Activated CD4-positive, CD25-positive, alpha-beta regulatory T cell treated with anti-CD3 and anti-CD28 coated beads, Interleukin-2, amount 50 U/mL, for 16 hours (primary cell): ENCODE measurements at places on chromosomes 12 and 14.

DNA sequence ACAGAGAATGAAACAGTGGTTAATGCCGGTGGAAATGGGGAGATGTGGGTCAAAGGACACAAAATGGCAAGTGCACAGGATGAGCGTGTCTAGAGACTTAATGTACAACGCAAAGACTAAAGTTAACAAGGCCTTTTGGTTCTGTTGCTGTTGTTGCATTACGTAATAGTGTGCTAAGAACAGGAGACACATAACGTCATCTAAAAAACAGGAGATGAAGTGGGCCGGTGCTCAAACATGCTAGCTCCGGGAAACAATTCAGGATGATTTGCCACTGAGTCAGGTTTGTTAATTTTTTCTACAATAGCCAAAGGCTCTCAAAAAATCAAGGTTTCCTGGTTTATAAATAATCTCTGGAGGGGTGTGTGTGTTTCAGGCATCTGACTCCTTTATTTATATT lies 55.5 kb downstream of the ETV6 start:
- no peak for DNase-seq

DNA sequence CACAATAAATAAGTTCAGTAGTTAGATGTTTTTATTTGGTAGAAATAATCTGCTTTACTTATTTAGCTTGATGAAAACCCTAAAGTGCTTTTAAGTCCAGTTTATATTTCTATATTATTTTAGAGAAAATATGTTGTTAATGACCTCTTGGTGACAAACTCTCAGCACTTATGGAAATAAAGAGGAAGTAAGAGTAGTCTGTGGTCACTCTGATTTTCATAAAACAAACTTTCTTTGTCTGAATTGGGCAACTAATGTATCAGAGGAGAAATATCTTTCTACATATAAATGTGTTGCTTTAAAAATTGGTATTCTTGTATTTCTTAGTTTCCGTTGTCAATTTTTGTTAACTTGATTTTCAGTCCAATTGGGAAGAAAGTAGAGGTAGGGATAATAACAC lies 878.9 kb upstream of the SEL1L start:
- DNase-seq: no peak

- DNase-seq: no peak
Observed at GRCh38 chr12:69689638-69690037, 9.5 kb downstream of the BEST3 start.

GRCh38 chr12:124742111-124742510 lies 121.6 kb downstream of the SCARB1 start:
- DNase-seq: no peak

- DNase-seq: no peak
Observed at GRCh38 chr14:31070431-31070830, 44.3 kb upstream of the STRN3 start.

DNA sequence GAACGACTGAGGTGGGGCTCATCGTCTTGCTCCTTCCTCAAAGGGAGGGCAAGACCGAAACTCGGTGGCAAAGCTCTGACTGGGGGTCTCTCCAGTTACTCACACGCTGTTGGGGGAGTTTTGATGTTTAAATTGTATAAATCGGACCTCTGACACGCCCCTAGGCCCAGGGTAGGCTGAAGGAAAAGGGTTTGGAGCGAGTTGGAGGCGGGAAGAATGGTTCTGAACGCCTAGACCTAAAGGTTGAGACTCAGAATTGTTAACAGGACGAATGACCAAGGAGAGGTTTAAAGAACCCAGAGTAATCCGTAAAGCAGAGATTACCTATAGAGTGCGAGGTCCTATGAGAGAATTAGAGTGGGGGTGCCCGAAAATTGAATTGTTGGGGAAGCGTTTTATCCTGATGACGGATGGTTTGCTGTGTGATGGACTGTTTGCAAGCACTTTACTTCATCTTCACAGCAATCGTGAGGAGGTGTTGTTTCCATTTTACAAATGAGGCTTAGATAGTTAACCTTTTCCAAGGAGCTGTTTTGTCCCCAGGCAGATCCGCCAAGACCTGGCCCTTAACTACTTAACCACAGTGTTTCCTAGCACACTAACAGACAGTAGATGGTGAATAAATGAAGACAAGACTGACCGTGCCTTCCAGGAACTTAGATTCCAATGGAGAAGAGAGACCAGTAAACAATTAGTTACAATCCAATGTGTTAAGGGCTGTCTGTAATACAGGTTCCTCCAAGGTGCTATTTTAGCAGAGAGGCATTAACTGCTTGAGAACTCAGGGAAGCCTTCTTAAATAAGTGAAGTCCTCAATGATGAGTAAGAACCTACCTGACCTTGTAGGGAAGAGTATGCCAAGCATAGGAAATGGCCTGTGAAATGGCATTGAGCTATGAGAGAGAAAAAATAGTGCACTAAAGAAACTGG lies 929 bp upstream of the UBE2N start:
- DNase-seq: no peak

GRCh38 chr12:23083267-23083666 lies 458.3 kb downstream of the ETNK1 start:
- DNase-seq: no peak

GRCh38 chr14:23359167-23359626 lies 5.8 kb downstream of the EFS start:
- DNase-seq: no peak

DNA sequence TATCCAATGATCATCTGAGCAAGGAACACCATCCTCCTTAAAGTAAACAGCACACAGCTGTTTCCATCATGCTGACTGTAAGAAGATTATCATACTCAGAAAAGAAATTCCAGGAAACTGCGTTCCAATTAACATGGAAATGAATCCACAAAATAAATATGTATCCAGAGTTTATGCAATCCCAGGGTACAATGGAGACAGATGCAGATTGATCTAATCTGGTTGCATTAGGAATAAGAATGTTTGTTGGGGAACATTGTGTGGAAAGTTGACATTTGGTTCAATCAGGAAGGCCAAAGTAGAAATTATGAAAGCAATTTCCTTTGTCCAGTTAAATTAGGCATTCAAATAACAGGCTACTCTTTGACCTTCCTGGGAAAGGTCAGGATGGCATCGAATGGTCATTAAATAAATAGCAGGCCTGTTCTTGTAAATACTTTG lies 236.9 kb upstream of the AMIGO2 start:
- no peak for DNase-seq

GRCh38 chr12:67758119-67758518 lies 109.6 kb downstream of the DYRK2 start:
- DNase-seq: no peak

DNA sequence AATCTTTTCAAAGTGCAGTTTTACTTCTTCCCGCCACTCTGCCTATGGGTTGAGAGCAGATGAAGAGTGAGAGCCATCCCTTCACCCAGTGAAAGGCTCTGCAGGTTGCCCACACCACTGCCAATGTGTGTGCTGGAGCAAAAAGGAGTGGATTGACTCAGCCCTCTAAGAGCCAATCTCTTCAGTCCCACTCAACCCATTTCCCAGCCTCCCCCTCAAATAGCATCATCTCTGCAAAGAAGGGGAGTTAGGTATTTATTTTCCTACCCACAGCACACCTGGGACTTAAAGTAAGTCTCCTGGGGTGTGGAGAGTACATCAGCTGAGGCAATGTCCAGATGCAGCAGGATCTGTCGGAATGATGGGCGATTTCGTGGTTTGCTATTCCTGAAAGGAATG lies 15.3 kb downstream of the MAP3K12 start:
- DNase-seq: no peak
